Esophagus squamous epithelium (tissue), 5 donors: ENCODE measurements at places on chromosomes 5 and 9.

- no peak for DNase-seq
Measured at GRCh38 chr9:99828054-99828416, 6.3 kb downstream of the NR4A3 start.

- DNase-seq, result no peak
Measured at GRCh38 chr9:104987743-104988142, 59.8 kb upstream of the ABCA1 start.

GRCh38 chr5:166834246-166834645 lies 1457.2 kb upstream of the WWC1 start:
- no peak for DNase-seq

- no peak for DNase-seq
Measured at GRCh38 chr9:134546746-134547145, 94.9 kb upstream of the COL5A1 start.

- DNase-seq, result no peak
Measured at GRCh38 chr5:91359962-91360609, 23.0 kb downstream of the ARRDC3 start.

DNA sequence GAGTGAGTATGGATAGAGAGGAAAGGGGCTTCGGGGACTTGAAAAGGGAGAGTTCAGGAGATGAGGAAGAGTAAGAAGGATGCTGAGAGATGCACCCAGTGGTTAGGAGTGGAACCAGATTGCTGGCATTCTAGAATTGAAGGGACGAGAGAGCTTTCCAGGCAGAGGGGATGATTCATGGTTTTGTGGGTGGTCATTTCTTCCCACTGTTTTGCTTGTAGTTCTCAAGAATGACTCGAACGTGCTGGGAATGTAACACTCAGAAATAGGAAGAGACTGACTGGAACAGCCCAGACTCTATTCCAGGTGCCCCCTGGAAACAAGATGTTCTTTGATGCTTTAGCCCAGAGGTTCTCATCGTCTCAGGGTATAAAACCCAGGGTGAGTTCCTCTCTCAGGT lies 294.2 kb downstream of the ICE1 start:
- no peak for DNase-seq

DNA sequence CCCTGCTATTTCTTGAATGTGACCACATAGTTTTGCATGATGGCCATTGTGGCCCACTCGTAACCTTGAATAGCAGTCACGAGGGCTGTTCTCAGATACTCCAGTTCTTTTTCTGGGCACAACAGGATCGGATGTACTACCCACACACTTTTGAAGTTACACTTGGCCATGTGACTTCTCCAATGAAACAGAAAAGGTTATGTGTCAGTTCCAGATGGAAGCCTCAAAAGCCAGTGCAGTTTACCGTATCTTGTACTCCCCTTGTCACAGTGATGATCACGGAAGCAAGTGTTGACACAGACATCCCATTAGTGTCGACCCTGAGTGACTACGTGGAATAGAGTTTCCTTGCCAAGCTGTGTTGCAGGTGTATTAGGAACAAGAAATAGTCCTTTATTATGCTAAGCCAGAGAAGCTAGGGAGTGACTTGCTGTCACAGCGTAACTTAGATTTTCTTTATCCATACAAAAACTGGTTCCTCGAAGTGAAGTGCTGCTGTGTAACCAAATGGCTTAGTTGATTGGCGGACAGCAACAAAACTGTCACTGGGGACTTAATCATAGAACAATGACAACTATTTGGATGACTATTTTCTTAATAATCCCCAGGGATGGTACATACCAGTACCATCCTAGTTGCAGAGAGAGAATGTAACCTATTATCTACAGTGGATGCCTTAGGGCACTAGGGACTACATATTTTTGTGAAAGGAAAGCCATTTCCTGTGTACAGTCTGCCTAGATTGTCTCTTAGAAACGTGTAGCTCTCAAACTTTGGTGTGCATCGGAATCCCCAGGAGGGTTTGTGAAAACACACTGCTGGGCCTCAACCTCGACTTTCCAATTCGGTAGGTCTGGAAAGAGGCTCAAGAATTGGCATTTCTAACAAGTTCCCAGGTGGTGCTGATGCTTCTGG lies 90.1 kb upstream of the DMRT1 start:
- no peak for DNase-seq

GRCh38 chr5:3126639-3127038 lies 375.2 kb upstream of the IRX2 start:
- no peak for DNase-seq

- no peak for DNase-seq
Measured at GRCh38 chr9:129735546-129735945, 17.3 kb downstream of the PTGES start.

DNA sequence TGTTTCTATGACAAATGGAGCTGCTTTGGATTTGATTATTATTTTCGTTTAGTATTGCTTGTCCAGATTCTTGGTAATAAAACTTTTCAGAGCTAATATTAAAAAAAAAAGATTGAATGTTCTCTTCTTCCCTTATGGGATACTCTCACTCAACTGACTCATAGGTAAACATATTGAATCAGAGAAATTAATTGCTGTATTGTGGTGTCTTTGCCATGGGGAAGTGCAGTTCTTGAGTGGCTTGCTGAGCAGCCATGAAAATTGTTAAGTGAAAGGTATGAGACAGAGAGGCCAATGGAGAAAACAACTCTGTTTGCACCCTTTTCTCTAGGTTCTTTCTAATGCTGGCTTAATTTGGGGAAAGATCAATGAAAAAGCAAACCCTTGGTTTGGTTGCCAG lies 149.9 kb upstream of the HMHB1 start:
- DNase-seq, result no peak

GRCh38 chr9:94817291-94818177 lies 91.0 kb downstream of the AOPEP start:
- no peak for DNase-seq

- no peak for DNase-seq
Measured at GRCh38 chr5:97009212-97009898, 73.5 kb downstream of the LNPEP start.

DNA sequence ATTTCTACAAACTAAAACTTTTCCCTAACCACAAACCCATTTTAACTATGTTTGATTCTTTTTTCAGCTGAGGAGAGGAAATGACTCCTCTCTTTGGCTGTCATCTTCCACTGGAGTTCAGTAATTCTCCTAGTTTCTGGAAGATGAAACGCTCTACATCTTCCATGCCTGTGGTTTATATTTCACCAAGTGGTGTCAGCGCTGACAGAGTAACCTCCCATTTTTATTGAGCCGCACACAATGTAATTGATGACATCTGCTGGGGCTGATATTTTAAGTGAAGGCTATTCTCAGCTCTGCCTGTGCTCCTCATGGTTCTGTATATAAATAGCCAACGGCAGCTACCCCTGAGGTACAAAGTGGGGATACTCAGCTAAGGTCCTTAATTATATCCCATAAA lies 234.6 kb downstream of the SPOCK1 start:
- no peak for DNase-seq

DNA sequence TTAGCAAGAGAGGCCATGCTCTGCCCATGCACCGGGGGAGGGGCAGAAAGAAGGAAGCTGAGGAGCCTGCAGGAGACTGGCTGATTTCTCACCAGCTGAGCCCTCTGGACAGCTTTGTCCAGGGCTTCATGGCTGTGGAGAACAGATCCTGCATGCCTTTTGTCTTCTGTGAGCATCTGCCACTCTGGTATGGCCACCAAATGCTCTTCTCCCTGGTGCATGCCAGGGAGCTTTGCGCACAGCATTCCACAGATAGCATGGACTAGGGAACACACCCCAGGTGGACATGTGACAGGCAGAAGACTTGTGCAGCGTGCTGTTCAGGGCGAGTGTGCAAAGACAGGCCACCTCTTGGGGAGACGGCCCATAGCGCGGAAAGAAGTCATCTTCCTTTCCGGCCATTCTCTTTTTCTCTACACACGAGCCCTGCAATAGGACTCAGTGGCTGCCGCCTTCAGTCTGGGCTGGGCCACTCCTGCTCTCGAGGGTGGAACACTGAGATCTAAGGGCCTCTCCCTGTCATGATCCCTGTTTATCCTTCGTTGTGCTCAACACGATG lies 56.7 kb downstream of the GADD45G start:
- DNase-seq, result no peak

- no peak for DNase-seq
Measured at GRCh38 chr5:92500752-92501151, 1080.3 kb downstream of the NR2F1-AS1 start.

- DNase-seq, result no peak
Measured at GRCh38 chr5:125294844-125295243, 548.4 kb upstream of the ZNF608 start.

DNA sequence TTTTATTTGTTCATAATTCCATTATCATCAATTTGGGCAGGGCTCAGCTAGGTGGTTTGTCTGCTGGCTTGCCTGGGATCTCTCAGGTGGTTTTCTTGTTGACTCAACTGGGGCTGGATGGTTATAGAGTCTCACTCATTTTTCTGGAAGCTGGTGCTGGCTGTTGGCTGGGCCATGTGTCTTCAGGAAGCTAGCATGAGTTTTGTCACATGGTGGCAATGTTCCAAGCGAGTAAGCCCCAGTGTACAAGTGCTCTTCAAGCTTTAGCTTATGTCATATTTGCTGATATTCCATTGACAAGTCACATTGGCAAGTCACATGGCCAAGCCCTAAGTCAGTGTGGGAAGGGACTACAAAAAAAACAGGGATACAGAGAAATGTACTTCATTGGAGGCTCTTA lies 2.3 kb upstream of the RASEF start:
- DNase-seq, result no peak

DNA sequence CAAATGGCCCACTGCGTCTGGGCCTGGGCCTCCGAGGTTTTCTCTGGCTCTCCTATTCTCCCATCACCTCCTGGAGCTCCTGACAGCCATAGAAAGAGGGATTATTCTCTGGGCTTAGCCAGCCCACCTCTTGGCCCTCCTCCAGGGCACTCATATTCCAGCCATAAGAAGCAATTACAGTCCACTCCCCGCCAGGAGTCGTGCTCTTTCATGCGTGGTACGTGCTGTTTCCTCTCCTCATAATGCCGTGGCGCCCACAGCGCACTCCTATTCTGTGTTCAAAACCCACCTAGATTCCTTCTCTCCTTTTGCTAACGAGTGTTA lies 240.8 kb upstream of the ZNF462 start:
- DNase-seq, result no peak

DNA sequence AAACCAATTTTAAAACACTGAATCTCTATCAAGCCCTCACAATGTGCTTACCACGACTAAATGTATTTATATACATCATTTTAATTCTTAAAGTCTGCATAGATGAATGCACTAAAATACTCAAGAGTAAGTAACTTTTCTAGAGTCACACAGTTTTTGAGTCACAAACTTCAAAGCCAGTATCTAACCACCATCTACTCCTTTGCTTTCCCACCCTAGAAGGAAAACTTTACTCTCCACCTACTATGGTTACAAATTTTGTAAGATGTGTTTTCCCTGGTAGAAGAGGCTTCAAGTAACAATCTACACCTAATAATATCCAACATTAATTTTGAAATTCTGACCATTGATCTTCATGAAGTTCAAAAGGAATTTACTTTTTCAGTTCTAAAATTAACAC lies 18.7 kb downstream of the ZFAND5 start:
- no peak for DNase-seq
